ENCODE measurements at places on chromosomes 2 and 18.

DNA sequence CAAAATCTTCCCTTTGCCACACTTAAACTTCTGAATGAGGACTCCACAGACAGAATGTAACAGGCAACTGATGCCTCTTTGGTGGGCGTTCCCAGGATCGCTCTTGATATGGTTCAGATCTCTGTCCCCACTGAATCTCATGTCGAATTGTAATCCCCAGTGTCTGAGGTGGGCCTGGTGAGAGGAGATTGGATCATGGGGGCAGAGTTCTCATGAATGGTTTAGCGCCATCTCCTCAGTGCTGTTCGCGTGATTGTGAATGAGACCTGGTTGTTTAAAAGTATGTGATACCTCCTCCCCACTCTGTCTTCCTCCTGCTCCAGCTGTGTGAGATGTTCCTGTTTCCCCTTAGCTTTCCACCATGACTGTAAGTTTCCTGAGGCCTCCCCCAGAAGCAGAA lies 111.1 kb upstream of the SLC66A3 start:
- no peak for DNase-seq

GRCh38 chr2:120254178-120254577 lies 1.5 kb downstream of the RALB start:
- DNase-seq = no peak

GRCh38 chr2:83782122-83782521 lies 677.0 kb downstream of the SUCLG1 start:
- DNase-seq = no peak

- DNase-seq = no peak
These were observed 127.8 kb downstream of the TTC27 start for GRCh38 chr2:32755666-32756065.

DNA sequence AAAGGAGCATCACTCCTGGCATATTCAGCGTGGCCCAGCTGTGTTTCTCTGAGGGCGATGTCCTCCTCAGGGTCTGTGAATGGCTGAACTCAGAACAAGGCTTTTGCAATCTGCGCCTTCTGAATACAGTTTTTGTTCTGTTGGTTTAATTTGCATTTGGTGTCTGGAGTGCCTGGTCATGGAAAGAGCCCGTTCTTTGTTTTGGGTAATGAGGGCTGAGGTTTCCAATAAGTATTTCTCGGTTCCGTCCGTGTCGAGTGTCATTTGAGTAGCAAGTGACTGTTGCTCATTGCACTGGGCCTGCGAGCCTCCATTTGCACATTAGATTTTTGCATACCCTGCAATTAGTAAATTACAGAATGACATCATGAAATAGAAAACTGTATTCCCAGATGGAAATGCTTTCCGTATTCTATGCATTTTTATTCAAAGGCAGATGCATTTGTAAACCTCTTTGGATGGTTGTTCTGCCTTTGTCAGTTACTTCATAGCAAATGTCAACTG lies 57.3 kb downstream of the NEDD4L start:
- no peak for DNase-seq

DNA sequence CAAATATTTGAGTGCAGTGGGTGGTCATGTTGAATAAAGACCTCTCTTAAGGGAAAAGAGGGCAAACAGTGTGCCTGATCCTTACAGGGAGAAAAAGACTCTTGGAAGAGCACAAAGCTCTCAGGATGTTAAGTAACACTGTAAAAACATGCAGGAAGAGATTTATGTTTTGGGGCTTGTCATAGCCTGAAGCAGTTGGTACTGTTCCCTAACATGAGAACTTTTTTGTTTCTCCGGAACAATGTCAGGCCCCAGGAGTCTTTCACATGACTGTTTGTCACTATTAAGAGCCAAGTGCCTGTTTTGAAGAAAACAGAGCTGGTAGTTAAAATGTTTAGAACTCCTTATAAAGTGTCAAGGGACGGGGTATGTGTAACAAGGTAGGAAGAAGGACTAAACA lies 83.7 kb upstream of the B3GNT2 start:
- DNase-seq = no peak

GRCh38 chr2:10151462-10151861 lies 28.9 kb downstream of the RRM2 start:
- no peak for DNase-seq

DNA sequence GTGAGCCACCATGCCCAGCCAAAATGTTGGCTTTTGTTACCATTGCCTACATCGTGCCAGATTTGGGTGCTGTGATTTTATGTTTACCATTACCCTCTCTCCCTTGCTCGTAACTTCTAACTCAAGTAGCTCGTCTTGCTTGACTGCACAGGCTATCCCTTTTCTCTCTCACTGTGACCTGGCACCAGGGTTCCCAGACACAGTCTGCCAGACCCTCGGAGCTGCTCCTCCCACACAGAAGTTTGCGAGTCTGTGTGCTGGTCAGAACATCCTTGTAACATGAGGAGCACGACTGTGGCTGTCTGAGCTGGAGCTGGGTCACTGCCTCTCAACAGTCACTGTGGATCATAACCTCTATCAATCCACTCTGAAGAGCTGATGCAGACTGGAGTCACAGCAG lies 152.5 kb upstream of the ACKR3 start:
- no peak for DNase-seq
